ENCODE measurements at places on chromosomes 1 and 21.

DNA sequence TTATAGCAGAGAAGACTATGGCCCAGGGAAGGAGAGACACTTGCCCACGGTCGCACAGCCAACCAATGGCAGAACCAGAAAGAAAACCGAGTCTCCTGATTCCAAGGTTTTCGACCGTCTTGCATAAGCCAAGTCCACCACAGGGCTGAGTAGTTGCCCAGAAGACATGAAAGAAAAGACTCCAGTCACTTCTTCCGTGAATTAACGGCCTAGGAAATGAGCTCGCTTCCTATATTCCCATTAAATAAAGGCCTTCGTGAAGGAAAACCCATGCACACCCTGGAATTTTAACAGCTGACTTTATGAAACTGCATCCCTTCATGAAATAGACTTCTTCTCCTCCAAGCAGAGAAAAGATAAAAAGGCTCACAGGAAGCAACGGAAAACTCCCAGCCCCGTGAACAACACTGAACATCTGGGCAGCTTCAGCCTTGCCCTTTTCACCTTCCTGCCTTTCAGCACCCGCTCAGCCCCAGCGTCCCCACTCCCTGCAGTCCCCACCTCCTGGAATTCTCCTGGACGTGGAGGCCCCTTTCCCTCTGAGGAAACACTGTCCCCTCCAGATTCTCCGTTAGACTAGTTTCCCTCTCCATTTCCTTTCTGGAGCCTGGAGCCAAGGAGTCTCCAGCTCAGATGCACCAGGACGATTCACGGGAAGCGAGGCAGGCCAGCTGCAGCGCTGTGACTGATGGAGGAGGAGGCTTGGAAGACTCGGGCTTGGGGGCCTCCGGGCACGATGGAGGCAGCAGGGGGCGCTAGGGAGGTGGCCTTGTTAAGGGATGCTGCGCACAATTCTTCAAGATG, 2.7 kb upstream of the MYOC start:
- peak; percentile 76 for DNase-seq

DNA sequence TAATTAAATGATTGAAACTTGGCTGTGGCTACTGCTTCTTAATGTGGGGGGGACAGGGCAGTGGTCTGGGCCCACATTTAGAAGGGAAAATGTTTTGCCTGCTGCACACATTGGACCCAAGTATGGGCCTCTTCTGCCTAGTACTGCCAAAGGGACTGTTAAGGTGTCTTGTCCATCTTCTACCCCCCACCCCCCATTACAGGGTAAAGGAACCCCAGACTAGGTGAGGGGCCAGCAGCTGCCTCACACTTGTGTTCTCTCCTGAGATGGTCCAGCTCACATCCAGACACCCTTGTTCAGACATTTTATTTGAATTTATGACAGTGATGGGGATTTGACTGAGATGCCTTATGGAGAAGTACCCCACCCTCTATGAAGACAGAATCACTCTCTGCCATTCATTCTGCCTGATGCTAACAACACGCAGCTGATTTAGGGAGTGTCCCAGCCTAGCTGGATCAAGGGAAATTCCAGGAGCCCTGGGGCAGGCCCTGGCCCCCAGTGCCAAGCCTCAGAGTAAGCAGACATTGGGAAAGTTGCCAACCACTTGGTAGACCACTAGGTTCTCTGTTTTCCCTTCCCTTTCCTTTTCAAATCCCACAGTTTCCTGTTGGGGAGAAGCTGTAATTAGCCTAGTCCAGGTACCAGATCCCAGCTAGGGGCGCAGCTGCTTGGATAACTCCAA, 42.1 kb downstream of the YARS1 start:
- DNase-seq = no peak

GRCh38 chr1:50246869-50247268, 138.1 kb downstream of the ELAVL4 start:
- no peak for DNase-seq

DNA sequence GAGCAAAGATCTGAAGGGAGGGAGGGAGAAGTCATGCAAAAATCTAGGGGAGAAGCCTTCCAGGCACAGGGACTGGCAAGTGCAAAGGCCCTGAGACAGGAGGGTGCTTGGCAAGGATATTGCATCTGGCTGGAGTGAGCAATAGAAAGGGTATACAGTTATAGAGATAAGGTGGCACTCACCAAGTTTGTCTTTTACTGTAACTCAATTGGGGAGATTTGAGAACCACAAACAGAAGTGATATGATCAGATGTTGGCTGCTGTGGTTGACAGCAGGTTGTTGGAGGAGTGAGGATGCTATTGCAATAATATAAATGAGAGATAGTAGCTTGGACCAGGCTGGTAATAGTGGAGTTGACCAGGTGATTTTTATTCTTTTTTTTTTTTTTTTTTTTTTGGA, 25.6 kb downstream of the MCOLN3 start:
- no peak for DNase-seq

GRCh38 chr1:89873770-89874169, 52.9 kb downstream of the LRRC8D start:
- DNase-seq = no peak

DNA sequence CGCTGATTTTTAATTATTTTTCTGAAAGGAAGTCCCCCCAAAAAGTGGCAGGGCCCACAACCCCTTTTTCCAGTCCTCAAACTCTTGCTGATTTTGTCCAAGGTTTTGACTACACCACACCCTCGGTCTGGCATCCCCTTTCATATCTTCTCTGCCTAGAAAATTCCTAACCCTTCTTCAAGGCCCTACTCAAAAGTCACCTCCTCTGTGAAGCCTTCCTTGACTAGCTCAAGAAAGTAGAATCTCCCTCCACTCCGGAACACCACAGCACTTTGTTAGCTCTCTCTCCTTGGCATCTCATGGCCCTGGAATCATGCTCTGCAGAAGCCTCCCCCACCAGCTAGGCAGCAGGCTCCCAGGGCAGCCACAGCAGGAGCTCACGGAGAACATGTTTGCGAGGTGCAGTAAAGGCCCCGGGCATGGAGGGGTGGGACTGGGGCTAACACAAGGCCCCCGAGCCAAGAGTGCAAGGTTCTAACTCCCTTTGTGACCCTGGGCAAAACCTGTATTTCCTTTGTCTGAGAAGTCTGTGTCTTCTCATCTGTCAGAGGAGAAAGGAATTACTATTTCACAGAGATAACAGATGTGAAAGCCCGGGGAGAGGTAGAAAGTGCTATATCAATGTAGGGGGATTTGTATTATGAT, 17.7 kb upstream of the S100A7 start:
- no peak for DNase-seq

- DNase-seq = peak; percentile 70
These were observed 18.7 kb upstream of the KANK4 start for GRCh38 chr1:62337706-62338631.

- DNase-seq = peak; percentile 48
These were observed 61.0 kb upstream of the NBPF3 start for GRCh38 chr1:21378705-21379494.

- DNase-seq = no peak
These were observed 918 bp downstream of the MIB2 start for GRCh38 chr1:1616045-1616790.

DNA sequence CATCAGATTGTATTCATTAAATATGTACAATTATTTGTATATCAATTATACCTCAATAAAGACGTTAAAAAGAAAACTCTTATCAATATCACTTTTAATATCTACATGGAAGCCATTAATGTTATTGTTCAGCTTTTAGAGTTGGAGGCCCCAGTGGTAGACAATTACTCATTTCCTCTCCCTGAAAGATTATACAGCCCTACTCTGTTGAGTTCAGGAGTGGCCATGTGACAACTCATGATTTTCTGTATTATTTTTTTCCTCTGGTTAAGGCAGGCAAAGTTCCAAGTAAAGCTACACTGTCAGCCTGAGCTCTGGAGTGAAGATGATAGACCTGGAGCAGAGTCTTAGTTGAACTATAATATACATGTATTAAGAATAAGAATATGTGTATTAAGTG, 247.9 kb upstream of the B3GALT2 start:
- DNase-seq = no peak

- no peak for DNase-seq
These were observed 22.0 kb upstream of the SLC26A9 start for GRCh38 chr1:205965036-205965884.

- no peak for DNase-seq
These were observed 26.0 kb downstream of the RNASEL start for GRCh38 chr1:182563095-182563494.

Measured in kidney (tissue), 22 donors.